ENCODE measurements at places on chromosomes 5 and 9.

- DNase-seq = no peak
These were observed 18.1 kb downstream of the LRRC70 start for GRCh38 chr5:62596691-62597090.

GRCh38 chr9:2559192-2560152 lies 62.1 kb upstream of the VLDLR start:
- peak; percentile 38 for DNase-seq

GRCh38 chr5:119470851-119471451 lies 18.7 kb downstream of the HSD17B4 start:
- peak; percentile 43 for DNase-seq

DNA sequence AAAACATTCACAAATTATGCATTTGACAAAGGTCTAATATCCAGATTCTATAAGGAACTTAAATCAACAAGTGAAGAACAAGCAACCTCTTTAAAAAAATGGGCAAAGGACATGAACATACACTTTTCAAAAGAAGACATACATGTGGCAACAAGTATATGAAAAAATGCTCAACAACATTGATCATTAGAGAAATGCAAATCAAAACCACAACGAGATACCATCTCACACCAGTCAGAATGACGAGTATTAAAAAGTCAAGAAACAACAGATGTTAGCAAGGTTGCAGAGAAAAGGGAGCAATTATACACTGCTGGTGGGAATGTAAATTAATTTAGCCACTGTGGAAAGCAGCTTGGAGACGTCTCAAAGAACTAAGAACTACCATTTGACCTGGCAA lies 38.9 kb upstream of the TNFSF15 start:
- no peak for DNase-seq

GRCh38 chr5:18375641-18376040 lies 741.4 kb downstream of the TAF11L14 start:
- DNase-seq = no peak

DNA sequence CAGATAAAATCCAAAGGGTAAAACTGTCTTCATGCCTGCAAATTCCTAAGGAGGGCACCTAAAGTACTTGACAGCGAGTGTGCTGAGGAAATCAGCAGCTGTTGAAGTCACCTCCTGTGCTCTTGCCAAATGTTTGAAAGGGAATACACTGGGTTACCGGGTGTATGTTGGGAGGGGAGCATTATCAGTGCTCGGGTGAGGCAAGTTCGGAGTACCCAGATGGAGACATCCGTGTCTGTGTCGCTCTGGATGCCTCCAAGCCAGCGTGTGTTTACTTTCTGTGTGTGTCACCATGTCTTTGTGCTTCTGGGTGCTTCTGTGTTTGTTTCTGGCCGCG lies 727 bp upstream of the ADRB2 start:
- no peak for DNase-seq

All from renal cortex interstitium (tissue), 15 donors.